ENCODE measurements at places on chromosomes 5 and 9.

- DNase-seq: no peak
These were observed 15.0 kb downstream of the PJA2 start for GRCh38 chr5:109394806-109395205.

DNA sequence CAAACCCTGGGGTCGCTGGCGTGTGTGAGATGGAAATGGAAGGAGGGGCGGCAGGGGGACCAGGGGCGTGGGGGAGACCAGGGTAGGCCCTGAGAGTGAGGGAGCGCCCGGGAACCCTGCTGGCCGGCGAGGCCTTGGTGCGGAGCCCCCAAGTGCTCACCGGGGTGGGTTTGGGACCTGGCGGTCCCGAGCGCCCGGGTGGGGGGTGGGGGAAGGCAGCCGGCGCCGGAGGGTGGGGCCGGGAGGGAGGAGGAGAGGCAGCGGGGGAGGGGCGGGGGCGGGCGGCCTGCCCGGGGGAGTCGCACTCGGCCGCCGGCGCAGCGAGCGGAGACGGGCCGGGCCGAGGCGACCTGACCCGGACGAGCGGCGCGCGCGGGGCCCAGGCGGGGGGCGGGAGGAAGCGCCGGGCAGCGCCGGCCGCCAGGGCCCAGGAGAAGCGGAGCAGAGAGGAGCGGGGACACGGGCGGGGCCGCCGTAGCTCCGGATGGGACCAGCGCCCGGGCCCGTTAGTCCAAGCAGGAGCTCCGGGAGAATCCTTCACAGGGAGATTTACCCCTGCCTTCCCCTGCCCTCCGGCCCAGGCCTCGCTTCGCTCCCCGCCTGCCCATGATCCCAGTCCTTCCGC, at the start of gene NPR2:
NPR2 (plus strand) TSS at position 295 of the 625 bp plus-strand sequence. CDS start 818 bp downstream, outside the sequence.
- no peak for DNase-seq

- DNase-seq: no peak
These were observed 1.4 kb downstream of the LIX1 start for GRCh38 chr5:97141031-97141430.

- peak; percentile 73 for DNase-seq
These were observed 247.7 kb upstream of the ANKRD55 start for GRCh38 chr5:56480705-56481427.

DNA sequence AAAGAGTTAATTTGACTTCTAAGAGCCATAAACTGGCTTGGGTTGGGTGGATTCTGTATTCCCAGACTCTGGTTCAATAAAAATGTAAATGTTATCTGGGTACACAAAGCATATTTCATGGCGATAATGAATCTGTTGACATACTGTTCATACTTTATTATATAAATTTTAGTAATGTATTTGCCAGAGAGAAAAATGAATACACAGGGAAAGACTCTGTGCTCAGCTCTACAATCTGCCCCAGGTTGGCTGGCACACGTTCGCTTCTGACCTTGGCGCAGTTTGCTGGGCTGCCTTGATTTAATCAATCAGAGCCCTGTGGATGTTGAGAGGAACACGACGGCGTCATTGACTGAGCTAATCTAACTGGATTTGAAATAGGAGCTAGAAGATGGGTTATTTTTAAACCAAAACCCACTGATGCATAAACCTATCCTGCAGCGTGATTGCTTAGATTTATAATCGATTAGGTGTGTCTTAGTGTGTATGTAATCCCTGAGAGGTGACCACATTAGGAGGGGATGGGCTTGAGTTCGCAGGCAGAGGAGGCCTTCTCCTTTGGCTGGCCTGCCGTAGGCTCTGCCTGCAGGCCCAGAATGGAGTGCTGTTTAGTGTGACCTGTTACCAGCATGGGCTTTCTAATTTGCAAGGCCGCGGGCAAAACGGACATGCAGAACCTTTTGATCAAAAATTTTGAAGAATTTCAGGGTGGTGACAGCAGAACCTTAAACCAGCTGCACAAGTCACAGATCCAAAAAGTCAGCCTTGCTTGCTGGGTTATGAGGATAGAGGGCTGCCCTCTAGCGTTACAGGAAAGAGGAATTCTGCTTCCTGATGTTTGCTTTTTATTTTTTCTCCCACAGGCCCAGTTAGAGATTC, 3.9 kb upstream of the ADCY2 start:
- no peak for DNase-seq
